ENCODE measurements at places on chromosomes 16 and 17.

GRCh38 chr16:87317750-87318644 lies 805 bp upstream of the C16orf95 start:
- peak; percentile 18 for DNase-seq

- no peak for DNase-seq
Observed at GRCh38 chr17:1727876-1728630, 3.5 kb downstream of the WDR81 start.

DNA sequence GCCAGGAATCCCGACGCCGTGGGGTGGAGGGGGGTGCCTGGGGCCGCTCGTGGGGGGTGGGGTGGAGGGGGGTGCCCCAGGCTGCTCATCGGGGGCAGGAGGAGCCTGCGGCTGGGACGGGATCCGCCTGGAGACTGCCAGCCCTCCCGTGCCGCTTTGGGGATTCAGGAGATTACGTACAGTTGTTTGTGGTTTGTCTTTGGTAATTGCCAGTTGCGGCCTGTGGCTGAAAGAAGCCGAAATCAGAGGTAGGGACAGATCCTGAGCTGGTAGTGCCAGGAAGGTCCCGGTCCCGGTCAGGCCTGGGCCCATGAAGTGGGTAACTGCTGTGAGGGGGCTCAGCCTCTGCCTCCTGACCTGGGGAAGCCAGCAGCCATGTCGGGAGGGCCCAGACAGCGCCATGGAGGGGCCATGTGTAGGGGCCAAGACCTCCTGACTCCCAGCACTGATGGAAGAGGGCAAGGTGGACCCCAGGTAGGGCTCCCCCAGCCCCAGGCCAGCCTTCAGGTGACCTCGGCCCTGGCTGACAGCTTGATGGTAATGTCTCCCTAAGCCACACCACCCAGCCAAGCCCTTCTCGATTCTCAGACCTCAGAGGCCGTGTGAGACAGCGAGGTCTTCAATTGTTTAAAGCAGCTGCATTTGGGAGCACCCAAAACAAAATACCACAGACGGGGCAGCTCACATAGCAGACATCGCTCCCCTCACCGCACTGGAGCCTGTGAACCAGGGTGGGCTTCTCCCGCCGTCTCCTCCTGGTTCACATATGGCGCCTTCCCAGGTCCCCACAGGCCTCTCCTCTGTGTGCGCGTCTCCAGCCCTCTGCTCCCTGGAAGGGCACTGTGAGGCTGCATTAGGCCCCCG lies 34.9 kb upstream of the SSTR5 start:
- DNase-seq = no peak

- DNase-seq = no peak
Observed at GRCh38 chr16:86550281-86550680, 4.8 kb downstream of the MTHFSD start.

GRCh38 chr17:27654136-27654535 lies 23.1 kb downstream of the LGALS9 start:
- no peak for DNase-seq

All from stimulated activated CD4-positive, alpha-beta T cell treated with anti-CD3 and anti-CD28 coated beads, Interleukin-4, amount 100 ng/mL, for 4 hours (primary cell).